ENCODE measurements at places on chromosomes 2 and 18. TPM values are rescaled to one million over a fixed set of nuclear protein-coding genes. Genes with fewer than 3 reads are reported as not detected.

AKAIN1 gene
- not detected for total RNA-seq

- no peak for ATAC-seq
These were observed 443.1 kb downstream of the THSD7B start for GRCh38 chr2:137208431-137208891.

DNA sequence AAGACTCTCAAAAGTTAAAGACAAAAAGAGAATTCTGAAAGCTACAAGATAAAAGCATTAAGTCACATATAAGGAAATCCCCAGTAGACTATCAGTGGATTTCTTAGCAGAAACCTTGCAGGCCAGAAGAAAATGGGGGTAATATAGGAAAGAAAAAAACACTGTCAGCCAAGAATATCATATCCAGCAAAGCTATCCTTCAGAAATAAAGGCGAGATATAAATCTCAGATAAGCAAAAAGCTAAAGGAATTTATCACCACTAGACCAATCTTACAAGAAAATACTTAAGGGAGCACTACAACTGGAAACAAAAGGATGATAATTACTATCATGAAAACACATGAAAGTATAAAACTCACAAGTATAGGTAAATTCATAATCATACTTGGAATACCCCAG, 63.1 kb downstream of the USP40 start:
- no peak for ATAC-seq

DNA sequence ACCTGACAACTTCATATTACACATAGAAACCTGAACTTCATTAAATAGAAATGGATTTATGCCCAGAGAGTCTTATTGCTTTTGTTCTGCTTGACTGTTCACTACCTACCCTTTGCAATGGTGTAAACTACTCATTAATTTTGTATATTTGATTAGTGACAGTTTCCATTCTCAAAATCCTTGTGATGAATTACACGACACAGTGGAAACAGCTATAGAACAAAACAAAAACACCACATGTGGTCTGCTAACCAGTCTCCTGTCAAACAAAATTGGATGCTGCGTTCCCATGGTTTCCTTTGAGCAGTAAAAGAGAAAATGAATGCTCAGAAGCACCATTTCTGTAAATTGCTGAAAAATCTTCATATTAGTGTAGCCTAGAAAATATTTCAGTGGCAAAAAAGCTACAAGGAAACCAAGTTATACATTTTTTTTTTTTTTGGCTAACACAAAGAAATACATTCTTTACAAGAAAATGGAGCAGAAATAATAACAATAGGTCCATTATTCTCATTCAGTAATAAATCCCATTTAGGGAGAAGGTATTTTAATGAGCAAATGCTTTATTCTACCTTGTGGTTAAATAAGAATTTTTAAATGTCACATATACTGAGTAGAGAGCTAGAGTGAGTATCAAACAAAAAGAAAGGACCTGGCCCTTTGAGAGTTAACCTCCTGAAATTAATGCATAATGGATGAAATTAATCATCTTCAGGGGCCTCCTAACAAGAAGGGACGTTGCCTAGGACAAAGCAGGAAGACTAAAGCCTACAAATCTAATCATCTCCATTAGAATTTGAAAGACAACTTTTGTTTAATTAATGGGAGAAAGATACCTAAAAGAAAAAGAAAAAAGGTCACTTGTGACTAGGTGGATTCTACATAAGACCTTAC, 355.1 kb upstream of the ZC3H15 start:
- no peak for ATAC-seq

FEV gene
- total RNA-seq = not detected

MBP gene
- 66.5 TPM for total RNA-seq

SPHKAP gene
- not detected for total RNA-seq

- ATAC-seq = no peak
These were observed 49.3 kb downstream of the SLC35F5 start for GRCh38 chr2:113707106-113707505.

DNA sequence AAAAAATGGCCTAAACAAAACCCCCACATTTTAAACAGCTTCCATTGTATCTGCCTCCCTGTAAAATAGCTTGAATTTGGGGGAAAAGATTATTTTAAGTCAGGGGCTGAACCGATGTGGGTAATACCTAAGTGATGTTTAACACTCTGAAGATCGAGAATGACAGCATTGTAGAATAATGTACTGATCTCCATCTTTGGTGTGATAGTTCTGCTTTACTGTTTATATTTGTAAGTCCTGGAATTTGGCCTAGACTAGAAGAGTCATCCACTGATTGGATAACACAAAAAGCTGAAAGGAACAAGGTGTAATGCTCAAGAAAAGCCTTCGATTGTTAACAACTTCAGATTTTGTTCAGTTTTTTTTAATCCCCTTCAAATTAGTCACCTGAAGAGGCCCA, 53.8 kb upstream of the CCDC68 start:
- ATAC-seq = no peak

DNA sequence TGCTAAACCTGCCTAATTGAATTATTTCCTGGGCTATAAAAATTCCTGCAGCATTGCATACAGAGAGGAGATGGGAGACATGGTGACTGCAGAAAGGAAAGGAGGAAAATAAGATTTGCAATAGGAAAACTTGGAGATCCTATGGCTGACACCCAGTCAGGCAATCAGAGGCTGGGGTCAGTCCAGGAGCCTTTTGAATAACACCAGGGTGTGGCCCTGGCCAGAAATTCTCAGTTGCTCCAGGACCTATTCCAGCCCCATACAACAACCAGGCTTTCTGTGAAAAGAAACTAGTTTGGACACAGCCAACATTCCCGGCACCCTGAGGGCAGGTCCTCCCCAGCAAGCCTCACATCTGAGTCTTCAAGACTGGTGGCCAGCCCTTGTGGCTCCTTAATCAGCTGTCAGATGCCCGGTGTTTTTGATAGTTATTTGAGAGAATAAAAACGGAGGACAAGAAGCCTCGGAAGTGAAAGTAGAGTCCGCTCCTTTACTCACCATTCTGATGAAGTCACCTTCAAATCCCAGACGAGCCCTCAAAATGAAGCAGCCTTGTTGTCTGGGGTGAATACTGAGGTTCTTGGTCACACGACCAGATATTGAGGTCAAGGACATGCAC, 31.1 kb upstream of the GMCL1 start:
- no peak for ATAC-seq

- ATAC-seq = peak; percentile 28
These were observed 52.7 kb downstream of the PDCL3 start for GRCh38 chr2:100615471-100615870.

DNA sequence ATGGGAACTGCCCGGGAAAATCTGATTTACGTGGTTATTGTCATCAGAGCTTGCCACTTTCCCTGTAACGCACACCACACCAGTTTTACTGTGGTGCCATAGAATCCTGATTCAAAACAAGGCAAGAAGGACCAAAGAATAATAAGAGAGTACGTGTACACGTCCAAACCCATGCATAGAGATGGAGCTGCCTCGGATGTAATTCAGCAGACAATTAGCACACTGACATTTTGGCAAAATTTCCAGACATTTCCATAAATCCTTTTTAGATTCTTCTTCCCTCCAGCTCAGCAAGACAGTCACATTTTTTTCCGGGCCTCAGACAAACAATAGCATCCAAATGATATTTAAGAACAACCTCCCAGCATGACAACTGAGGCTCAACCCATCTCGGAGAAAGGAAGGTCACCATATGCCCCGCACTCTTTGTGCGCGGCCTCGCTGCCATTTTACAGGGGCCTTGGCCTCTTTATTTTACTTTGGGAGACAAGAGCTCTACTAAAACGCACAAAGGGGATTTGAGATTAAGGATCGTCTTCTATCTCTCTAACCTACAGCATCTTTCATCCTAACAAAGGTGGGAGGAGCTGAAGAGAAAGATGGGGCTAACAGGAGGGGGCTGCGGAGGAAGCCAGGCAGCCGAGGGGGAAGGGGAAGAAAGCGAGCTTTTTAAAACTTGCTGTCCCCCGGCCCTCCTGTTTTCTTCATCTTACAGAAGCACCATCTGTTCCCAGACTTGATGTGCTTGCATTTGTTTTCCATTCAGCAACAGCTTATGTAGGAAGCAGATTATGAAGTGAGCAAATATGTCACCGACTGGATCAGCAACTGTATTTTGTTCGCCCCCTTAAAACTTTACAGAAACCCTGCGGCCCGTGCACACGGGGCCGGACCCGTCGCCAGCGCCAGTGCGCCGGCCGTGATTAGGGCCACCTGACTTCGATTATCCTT, 61.0 kb downstream of the CDCA7 start:
- ATAC-seq = no peak

GRCh38 chr2:148944536-148944935, 69.5 kb downstream of the KIF5C start:
- no peak for ATAC-seq
